ENCODE measurements at places on chromosomes 11 and 22.

GRCh38 chr22:34623580-34623979 lies 442.4 kb upstream of the ISX start:
- no peak for DNase-seq

DNA sequence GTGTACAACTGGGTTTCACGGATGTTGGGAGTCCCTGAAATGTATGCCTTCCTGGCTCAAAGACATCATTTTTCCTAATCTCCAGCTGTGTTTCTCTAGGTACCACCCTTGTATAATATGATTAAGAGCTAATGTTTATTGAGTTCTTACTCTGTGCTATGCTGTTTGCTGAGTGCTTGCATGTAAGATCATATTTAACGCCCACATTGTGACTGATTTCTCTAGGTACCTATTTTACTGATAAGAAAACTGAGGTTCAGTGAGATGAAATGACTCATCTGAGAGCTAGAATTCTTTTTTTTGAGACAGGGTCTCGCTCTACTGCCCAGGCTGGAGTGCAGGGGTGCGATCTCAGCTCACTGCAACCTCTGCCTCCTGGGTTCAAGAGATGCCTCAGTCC lies 42.6 kb downstream of the FAM227A start:
- no peak for DNase-seq

DNA sequence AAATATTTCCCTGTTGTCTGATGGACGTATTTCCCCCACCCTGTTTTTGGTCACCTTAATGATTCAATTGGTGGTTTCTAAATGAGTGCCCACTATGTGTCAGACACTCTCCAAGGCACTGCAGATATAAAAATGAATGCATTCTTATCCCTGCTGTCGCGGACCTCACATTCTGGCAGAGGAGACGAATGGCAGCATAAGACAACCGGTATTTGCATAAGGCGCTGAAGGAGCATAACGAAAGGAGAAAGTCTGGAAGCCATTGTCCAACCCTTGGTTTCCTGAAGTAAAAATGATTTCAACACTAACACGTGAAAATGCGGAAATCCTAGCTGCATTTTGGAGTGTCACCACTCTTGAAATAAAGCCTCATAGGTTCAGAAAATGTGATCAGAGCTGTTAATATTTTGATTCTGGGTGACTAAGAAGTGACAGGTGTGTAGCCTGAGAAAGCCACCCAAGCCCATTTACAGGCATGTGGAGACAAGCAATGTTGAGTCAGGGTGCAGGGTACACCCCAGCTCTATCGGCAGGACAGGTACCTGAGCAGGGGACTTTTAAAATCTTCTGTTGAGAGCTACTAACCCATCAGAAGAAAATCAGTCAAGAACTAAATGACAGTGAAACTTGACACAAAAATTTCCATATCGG lies 10.1 kb upstream of the GAB2 start:
- no peak for DNase-seq

GRCh38 chr22:19615867-19616581 lies 91.8 kb upstream of the CLDN5 start:
- DNase-seq: no peak

DNA sequence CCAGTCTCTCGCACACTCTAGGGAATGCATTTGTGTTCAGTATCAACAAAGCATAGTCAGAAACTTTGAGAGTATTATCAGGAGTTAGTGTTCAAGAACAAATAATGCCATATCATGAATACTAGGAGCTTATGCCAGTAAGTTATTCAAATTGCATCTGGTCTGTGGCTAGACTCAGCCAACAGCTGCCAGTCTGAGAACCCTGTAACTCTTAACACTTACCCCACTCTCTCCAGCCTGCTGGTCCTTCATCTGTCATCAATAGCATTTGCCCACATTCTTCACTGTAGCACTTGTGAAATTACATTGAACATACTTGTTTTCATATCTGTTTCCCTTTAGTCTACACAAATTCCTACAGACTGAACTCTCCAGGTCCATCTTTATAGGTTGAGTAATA lies 1157.5 kb upstream of the RAG2 start:
- no peak for DNase-seq

- DNase-seq: no peak
These were observed 340.8 kb downstream of the MN1 start for GRCh38 chr22:27460591-27461347.

DNA sequence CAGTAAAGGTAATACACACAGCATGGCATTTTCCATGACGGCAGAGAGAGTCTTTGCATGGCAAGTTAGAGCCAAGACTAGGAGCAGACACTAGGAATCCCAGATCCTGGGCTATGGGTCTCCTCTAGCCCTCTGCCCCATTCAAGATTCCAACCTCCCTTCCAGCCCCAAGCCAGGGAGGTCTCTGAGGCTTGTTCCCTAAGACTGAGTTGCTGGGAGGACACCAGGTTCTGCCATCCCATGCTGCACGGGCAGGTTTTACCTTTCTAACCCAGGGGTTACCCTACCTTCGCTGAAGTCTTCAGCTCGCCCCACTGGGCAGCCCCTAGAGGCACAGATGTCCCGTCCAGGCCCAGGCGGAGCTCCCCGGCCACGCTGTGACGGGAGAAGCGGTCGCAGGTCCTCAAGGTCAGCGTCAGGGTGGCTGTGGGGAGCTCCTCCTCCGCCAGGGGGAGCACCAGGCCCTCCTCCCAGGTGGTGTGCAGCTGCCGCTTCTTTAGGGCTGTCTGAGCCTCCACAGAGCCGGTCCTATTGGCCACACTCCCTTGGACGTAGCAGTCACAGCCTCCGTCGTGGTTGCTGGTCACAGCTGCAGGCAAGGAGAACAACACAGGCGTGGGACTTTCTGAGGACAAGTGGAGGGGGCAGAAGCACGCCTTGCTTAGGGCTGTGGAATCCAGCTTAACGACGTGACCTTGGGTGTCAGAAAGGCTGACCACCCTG lies 33.8 kb downstream of the SYT13 start:
- peak; percentile 38 for DNase-seq

DNA sequence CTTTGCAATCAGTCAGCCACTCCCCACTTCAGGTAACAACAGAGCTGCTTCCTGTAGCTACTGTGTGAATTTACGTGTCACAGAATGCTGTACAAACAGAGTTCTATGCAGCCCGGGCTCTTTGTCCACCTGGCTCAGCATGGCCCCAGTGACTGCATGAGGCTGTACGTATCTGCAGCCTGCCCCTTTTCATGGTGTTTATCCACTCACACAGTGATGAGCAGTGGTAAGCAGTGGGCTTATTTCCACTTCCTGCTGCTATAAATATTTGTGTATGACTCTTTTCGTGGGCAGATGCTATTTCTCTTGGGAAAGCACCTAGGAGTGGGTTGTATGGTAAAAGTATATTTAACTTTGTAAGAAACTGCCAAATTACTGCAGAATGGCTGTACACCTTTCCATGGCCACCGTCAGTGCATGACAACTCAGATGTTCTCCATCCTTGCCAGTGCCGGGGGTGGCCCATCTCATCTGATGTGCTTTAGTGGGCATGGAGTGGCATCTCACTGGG lies 43.3 kb downstream of the MYEOV start:
- DNase-seq: no peak

DNA sequence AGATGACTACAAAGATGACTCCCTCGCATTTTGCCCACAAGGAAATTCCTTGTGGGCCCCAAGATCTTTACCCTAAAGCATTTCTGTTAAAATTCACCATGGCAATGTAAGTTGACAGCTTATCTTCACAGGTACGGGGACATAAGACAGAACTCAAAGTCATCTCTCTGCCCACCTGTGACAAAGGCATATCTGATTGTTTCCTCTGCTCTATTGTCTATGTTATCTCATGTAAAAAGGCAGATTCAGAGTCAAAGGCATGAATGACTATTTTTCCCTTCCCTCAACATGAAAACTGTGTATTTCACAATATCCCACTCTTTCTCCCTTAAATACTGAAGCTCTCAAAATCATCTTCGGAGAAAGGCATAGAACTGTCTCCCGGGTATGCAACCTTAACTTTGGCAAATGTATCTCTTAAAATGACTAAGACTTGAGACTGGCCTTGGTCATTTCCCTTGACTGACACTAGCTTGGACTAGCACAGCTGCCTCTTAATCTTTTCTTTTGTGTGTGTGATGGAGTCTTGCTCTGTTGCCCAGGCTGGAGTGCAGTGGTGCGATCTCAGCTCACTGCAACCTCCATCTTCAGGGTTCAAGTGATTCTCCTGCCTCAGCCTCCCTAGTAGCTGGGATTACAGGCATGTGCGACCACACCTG lies 103.2 kb downstream of the MICAL3 start:
- DNase-seq: no peak

DNA sequence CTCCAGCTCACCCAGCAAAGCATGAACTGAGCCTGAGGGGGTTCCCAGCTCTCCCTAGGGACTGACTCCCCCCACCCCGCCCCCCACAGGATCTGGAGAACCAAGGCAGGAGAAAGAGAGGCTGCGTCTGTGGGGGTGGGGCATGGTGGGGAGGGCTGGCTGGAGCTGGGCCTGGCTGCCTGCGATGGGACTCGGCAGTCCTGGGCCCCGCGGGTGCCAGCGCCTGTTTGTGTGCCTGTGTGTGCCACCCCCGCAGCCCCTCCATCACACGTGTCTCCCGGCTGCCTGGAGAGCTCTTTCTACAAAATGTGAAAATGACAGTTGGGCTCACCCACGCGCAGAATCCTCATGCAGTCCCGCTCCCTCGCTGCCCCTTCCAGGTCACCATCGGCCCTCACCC lies 46.8 kb downstream of the CACNA1I start:
- DNase-seq: no peak

All from RKO (cell line).